ENCODE measurements at places on chromosomes 13 and 19.

DNA sequence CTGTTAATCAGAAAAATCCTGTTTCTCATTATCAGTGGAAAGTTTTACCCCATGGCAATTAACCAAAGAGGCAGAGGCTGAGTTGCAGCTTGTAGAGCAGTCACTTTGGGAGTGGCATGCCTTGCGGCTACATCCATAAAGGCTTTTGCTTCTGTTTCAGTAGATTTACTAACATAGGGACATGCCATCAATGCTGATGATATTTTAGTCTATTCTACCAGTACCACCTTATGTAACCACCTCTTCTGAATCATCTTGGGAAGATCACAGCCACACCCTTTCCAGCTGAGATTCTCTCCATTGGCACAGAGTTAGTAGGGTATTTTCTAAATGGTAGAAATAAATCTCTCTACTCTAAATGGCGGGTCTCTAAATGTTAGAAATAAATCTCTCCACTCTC is 37.5 kb downstream of the POSTN start:
- no peak for DNase-seq

GRCh38 chr19:17255150-17255621 is 9.4 kb downstream of the USHBP1 start:
- no peak for DNase-seq

DNA sequence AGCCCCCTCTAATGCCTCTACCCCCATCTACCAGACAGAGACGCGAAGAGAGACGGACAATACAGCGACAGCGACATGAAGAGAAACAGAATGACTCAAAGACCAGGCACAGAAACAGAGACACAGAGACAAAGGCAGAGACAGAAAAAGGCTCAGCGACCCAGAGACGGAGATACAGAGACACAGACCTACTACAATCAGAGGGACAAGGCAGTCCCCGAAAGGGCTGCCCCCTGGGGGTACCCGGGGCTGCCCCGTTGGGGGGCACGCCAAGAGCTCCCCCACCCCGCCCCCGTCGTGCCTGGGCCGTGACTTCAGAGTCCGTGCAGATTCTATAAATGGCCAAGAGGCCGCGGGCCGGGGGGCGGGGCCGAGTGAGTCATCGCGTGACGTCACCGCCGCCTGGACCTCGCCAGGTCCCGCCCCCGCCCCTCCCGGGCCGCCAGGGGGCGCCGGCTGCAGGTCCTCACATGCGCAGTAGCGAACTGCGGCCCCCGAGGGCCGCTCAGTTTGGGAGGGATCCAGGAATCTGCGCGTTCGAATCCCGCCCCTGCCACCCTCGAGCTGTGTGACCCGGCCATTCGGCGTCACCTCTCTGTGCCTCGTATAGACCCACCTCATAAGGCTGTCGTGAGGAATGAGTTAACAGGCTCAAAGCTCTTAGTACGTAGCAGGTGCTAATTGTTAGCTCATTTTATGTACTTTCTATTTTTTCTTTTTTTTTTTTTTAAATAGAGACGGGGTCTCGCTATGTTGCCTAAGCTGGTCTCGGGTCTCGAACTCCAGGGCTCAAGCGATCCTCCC is 2.7 kb upstream of the CNN1 start:
- DNase-seq, result peak; percentile 86

- no peak for DNase-seq
These were observed 2.8 kb downstream of the GRK1 start for GRCh38 chr13:113669755-113670341.

- DNase-seq, result no peak
These were observed 190.8 kb downstream of the FOXO1 start for GRCh38 chr13:40475617-40476016.

DNA sequence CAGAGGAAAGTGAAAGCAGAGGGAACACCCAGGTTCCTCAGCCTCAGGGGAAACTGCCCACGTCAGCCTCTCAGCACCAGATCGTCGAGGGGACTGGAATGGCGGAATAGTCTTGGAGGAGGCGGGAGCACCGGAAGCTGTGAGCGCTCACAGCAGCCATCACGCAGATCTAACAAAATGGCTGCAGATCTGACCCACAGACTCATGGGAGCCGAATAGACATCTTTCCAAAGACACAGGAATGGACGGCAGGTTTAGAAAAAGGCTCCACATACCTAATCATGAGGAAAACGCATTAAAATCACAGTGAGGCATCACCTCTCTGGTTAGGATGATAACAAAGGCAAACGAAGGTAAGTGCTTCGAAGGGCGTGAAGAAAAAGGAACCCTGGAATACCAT is 11.8 kb upstream of the LILRA2 start:
- DNase-seq, result no peak

DNA sequence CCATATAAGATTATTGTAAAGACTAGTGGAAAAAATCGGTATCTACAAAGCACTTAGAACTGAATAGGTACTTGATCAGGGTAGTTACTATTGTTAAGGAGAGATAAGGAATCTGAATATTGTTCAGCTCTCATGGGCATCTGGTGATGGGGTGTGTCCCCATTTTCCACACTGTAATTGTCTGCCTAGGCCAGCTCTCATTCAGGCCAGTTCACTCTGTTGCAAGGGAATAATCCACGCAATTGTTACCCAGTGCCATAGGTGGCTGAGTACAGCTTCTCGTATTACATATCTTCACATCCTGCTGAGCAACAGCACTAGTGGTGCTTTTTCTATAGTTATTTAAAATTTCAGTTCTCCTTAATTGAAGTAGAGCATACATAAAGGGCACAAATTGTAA is 45.6 kb upstream of the C13orf42 start:
- DNase-seq, result no peak

GRCh38 chr19:7535998-7536695 is 630 bp downstream of the PNPLA6 start:
- no peak for DNase-seq

- DNase-seq, result no peak
These were observed 11.6 kb upstream of the GTF2F2 start for GRCh38 chr13:45108716-45109101.

GRCh38 chr13:108940121-108940520 is 310.7 kb downstream of the MYO16 start:
- DNase-seq, result no peak

- no peak for DNase-seq
These were observed 35.1 kb downstream of the LCP1 start for GRCh38 chr13:46146898-46147297.

- DNase-seq, result no peak
These were observed 529.3 kb downstream of the IRS2 start for GRCh38 chr13:109256866-109257760.

GRCh38 chr13:112583592-112584277 is 4.2 kb downstream of the TUBGCP3 start:
- DNase-seq, result peak; percentile 7

- no peak for DNase-seq
These were observed 43.4 kb upstream of the MEDAG start for GRCh38 chr13:30862707-30863106.

GRCh38 chr19:4701557-4701956 is 22.1 kb downstream of the DPP9 start:
- no peak for DNase-seq

GRCh38 chr13:44257796-44258195 is 115.8 kb upstream of the SERP2 start:
- DNase-seq, result no peak

- no peak for DNase-seq
These were observed 5.9 kb upstream of the DIRAS1 start for GRCh38 chr19:2726904-2727639.

GRCh38 chr19:20482721-20483120 is 82.9 kb downstream of the ZNF737 start:
- no peak for DNase-seq

GRCh38 chr19:54506079-54506478 is 3.4 kb downstream of the LAIR2 start:
- no peak for DNase-seq

GRCh38 chr13:98112456-98112855 is 30.4 kb upstream of the FARP1 start:
- DNase-seq, result no peak

GRCh38 chr19:54160182-54160811 is 776 bp upstream of the LENG1 start:
- no peak for DNase-seq

GRCh38 chr19:3821857-3822364 is 35.7 kb upstream of the MATK start:
- DNase-seq, result no peak

DNA sequence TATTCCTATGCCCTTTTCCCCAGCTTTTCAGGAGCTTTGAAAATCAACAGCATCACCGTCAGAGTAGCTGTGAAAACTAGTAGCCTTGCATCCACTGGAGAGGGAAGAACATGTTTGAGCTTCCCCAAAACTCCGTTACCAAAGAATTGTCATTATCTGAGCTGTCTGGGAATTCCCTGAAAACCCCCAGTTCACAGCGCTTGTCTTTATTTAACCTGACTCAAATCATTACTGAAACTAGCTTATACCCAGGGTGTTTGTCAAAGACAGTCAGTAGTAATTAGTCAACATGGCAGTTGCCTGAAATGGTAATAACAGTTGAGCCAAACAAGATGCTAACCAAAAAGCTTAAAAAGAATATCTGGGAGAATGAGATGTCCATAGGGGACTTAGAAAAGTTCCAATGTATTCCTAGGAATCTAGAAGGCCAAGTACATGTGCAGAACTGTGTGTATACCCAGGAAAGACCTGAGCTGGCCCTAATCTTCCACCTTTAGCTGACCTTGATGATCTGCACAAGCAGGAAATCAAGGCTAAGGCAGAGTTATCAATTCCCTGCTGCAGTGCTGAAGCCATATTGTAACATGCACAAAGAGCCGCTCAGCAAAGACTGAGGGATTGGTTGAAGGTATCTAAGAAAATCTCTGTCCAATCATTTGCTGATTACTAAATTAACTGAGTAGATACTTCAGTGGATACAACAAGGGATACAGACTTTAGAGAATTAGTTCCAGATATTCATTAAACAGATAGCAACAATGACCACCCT is 130.8 kb downstream of the KL start:
- no peak for DNase-seq

GRCh38 chr19:40588110-40588854 is 11.6 kb downstream of the SHKBP1 start:
- no peak for DNase-seq

DNA sequence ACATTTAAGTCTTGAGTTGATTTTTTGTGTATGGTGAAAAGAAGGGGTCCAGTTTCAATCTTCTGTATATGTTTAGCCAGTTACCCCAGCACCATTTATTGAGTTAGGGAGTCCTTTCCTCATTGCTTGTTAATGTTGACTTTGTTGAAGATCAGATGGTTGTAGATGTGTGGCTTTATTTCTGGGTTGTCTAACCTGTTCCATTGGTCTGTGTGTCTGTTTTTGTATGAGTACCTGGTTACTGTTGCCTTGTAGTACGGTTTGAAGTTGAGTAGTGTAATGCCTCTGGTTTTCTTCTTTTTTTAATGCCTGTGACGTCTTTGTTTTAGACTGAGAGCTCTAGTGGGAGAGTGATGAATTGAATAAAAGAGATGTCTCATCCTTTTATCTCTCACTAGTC is 83.2 kb downstream of the NBEA start:
- no peak for DNase-seq

DNA sequence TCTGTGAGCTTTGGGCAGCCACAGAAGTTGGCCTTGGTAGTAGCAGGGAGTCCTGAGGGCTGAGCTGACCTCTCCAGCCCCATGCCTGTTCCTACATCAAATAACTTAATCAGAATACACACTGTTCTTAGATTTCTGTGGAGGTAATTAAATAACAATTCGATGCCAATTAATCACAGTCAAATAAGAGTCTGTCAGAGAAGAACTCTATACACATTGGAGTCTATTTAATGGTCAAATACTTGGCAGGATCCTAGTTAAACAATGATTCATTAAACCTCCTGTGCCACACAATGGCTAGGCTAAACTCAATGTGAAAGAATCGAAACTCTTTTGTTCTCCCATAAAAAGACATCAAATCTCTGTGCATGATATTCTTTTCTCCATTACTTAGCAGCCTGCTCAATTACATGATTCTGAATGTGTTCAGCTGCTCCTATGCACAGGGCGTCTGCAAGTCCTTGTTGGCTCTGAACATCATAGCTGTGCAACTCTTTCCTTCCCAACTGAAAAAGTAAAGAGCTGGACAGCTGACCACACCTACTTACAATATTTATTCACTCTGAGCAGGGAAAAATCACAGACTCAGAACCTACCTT is 173.1 kb downstream of the ABCC4 start:
- no peak for DNase-seq

- DNase-seq, result no peak
These were observed 15.6 kb upstream of the PROZ start for GRCh38 chr13:113142876-113143275.

GRCh38 chr13:103157016-103157415 is 90.8 kb upstream of the SLC10A2 start:
- DNase-seq, result no peak

DNA sequence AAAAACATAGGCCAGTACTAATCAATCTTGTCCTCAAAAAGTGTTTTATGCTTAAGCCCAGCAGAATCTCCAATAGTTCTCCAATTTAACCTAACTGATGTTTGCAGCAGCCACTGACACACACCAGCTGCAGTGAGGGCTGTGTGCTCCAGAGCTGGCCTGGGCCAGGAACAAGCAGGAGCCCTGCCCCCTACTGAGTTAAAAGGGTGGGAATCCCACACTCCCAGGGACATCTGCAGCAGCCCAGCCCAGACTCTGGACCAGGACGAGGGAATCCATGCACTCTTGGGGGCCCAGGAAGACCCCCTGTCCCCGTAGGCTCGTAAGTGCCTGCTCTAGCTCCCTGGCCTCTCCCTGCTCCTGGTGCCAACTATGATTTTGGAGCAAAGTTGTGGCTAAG is 91.5 kb upstream of the ATXN8OS start:
- no peak for DNase-seq

GRCh38 chr13:63512095-63512494 is 2096.4 kb upstream of the PCDH20 start:
- no peak for DNase-seq

DNA sequence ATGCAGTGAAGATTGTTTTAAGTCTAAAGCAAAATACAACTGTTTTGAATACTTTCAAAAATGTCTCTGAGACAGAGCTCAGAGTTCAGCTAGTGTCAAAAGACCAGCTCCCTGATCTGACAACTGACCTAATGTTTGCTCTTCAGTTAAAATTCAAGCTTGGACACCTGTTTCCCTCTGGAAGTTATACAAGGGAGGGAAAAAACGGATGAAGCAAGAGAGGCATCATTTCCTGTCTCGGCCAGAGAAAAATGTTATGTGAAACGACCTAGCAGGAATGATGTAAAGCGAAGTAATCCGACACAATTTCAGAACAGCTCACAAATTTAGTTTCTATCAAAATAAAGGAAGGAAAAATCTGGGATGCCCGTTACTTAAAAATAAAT is 59.4 kb downstream of the ZAR1L start:
- no peak for DNase-seq

DNA sequence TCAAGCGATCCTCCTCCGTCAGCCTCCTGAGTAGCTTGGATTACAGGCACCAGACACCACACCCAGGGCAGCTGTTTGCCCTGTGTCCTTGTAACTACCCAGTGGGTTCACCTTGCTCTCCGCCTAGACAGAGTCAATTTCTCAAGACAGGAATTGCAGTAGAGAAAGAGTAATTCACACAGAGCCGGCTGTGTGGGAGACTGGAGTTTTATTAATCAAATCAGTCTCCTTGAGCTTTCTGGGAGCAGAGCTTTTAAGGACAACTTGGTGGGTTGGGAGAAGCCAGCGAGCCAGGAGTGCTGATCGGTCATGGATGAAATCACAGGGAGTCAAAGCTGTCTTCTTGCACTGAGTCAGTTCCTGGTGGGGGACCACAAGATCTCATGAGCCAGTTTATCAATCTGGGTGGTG is 20.6 kb upstream of the ADGRE1 start:
- no peak for DNase-seq

GRCh38 chr13:106143392-106143791 is 392.1 kb downstream of the EFNB2 start:
- DNase-seq, result no peak
